Choroid plexus epithelial cell (primary cell): ENCODE measurements at places on chromosomes 16 and 17.

DNA sequence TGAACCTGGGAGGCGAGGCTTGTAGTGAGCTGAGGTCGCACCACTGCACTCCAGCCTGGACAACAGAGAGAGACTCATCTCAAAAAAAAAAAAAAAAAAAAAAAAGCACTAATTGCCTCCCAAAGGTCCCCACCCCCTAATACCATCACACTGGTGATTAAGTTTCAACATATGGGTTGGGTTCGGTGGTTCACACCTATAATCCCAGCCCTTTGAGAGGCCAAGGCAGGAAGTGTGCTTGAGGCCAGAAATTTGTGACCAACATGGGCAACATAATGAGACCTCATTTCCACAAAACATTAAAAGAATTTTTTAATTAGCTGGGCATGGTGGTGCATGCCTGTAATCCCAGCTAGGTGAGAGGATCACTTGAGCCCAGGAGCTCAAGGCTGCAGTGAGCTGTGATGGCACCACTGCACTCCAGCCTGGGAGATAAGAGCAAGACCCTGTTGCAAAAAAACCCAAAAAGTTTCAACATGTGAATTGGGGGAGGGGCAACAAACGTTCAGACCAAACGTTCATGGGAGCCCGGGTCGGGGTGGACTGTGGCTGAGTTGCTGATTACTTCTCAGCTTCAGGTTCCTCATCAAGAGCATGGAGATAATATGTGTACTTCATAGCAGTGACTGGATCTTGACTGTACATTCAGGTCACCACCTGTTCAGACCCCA is 62.1 kb upstream of the NOL11 start:
- no peak for DNase-seq

GRCh38 chr16:74817851-74818250 is 43.2 kb upstream of the FA2H start:
- DNase-seq, result no peak

DNA sequence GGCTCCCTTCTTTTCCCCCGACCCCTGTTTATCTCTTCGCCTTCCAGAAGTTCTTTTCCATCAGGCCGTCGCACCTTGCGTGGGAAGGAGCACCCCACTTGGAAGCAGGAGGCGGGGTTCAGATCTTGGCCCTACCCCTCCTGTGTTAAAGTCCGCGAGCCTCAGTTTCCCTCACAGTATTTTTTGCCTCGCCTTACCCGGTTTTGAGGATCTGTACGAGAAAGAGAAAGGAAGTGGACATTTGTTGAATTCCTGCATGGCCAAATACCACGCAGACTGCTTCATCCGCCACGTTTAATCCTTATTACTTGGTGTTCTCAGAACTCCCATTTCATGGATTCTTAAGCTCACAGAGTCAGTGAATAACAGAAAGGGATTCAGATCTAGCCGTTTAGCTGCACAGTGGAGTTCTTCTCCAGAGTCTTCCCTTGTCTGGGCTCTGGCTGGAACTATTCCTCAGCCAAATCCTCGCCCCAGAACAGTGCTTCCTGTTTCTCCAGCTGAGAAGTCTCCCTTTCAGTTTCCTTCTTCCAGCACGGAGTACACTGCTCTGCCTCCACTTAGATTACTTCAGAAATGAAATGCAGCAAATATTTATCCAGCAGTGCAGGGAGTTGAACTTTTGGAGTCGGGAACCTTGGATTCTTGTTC is 590 bp downstream of the TMEM219 start:
- peak; percentile 65 for DNase-seq

GRCh38 chr17:64128787-64129514 is 993 bp downstream of the ERN1 start:
- peak; percentile 50 for DNase-seq

DNA sequence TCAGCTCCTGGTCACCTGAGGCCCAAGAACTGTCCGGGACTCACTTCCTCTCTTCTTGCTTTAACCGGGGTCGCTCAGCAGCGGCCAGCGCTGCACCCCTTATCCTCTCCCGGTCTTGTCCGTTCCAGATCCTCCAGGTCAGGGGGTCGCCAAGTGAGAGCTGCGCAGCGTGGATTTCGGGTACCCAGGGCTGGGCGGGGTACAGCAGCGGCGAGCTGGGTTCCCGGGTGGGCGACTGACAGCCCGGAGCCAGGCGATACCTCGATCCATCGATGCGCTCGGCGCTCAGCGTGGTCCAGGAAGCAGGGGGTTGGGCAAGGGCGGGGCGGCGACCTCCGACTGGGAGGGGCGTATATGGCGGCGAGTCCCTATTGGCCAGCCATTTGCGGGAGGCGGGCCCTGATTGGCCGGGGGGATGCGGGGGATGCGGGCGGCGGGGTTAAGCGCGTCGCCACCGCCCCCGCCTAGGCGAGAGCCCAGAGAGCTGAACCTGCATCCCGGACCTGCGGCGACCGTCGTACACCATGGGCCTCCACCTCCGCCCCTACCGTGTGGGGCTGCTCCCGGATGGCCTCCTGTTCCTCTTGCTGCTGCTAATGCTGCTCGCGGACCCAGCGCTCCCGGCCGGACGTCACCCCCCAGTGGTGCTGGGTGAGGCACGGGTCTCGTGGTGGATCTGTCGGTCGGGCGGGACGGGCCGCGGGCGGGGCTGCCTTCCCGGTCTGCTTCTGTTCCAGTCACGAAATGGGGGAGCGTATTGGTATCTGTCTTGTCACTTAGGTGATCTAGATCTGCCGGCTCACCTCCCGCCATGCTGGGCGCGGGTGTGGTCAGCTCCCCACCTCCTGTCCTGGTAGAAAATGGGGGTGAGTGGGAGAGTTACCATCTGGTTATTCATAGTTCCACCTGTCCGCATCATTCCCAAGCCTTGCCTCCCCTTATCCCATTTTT is at the start of gene PLA2G15:
Gene PLA2G15 (plus strand): TSS at position 471 of the 951 bp plus-strand sequence. CDS start 54 bp downstream, at position 525.
- peak; percentile 97 for DNase-seq

DNA sequence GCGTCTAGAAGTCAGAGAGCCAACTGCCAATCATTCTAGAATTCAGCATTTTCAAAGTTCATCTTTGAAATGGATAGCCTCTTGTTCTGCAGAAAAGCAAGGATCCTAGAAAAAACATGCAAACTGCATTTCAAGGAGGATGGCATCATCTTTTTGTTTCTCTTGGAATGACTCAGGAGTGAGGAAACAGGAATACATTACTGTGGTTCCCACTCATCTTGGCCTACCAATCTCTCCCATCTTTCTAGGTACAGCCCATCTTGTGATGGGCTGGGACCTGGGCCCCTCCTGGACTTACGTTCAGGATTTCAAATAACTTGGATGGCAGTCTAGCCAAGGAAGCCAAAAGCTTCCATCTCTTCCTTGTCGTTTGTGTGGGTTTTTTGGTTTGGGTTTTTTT is 363.4 kb downstream of the CDH13 start:
- peak; percentile 44 for DNase-seq

- DNase-seq, result no peak
Observed at GRCh38 chr16:54055191-54055590, 231.4 kb downstream of the IRX3 start.

DNA sequence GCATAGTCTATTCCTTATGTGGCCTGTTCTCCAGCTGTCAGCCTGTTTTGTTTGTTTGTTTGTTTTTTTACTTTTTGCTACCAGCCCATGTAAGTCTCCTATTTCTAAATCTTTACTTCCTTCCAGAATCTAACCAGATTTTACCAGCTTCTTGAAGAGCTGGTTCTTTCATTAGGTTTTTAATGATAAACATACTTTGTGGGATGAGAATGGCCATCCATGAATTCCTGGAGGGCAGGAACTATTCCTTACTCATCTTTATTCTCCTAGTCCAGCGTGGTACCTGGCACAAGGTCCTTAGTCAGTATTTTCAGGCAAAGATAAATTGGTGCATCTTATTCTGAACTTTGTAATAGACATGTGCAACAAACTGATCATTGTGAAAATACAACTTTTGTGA is 17.3 kb downstream of the RSPRY1 start:
- DNase-seq, result no peak

DNA sequence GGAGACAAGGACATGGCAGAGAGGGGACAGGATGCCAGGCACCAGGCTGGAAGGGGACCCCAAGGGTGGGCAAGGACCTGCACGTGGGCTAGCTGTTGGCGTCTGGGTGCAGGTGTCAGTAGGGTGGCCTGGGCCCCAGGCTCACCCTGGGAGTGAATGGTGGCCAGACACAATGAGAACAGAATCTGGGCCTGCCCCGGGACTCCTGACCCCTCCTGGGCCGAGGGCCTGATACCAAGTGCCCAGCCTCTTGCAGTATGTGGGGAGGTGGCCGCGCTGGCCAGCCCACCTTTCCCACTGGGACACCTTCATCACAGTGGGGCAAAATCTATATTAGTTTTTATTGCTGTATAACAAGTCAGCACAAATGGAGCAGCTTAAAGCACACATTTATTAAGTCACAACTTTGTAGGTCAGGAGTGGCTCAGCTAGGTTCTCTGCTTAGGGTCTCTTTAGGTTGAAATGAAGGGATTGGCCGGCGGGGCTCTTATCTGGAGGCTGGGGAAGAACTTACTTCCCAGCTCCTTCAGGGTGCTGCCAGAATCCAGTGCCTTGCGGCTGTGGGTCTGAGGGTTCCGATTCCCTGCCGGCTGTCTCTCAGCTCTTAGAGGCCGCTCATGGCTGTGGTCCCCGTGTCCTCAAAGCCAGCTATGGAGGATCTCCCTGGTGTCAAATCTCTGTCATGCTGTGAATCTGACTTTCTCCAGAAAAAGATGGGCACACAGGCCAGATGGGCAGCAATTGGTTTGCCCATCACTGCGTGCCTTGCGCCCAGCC is 3.6 kb downstream of the PRSS33 start:
- DNase-seq, result no peak

- DNase-seq, result no peak
Observed at GRCh38 chr16:48330841-48331192, 54.4 kb downstream of the SIAH1 start.

GRCh38 chr16:73976644-73977043 is 320.0 kb upstream of the PSMD7 start:
- no peak for DNase-seq

DNA sequence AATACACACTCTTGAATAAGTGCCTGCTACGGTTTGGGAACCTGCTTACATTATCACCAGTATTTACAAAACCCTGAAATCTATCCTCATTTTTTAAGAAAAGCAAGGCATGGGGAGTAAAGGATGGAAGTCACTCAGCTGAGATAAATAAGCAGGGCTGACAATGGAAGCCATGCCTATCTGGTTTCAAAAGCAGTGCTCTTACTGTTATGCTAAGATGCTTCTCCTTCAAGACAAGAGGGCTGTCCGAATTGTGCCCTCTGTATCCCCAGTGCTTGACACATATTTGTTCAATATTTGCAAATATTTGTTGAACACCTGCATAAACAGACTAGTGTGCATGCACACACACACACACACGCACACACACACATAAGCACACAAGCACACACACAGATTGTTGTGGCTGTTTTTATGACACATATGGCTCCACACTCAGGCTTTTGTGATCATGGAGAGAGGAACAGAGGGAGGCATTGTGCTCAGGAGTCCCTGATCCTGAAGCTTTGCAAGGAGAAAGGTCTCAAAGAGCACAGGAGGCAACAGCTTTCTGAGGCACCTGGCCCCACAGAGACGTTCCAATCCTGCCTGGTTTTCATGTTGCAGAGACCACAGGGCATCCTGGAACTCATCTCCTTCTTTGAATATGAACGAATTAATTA is 401.6 kb upstream of the CDH11 start:
- DNase-seq, result no peak

GRCh38 chr17:76528528-76529223 is 8.8 kb downstream of the CYGB start:
- DNase-seq, result peak; percentile 44

GRCh38 chr16:12255473-12255872 is 278.9 kb downstream of the SNX29 start:
- DNase-seq, result peak; percentile 16

GRCh38 chr16:73189136-73189535 is 141.2 kb upstream of the ZFHX3 start:
- no peak for DNase-seq

DNA sequence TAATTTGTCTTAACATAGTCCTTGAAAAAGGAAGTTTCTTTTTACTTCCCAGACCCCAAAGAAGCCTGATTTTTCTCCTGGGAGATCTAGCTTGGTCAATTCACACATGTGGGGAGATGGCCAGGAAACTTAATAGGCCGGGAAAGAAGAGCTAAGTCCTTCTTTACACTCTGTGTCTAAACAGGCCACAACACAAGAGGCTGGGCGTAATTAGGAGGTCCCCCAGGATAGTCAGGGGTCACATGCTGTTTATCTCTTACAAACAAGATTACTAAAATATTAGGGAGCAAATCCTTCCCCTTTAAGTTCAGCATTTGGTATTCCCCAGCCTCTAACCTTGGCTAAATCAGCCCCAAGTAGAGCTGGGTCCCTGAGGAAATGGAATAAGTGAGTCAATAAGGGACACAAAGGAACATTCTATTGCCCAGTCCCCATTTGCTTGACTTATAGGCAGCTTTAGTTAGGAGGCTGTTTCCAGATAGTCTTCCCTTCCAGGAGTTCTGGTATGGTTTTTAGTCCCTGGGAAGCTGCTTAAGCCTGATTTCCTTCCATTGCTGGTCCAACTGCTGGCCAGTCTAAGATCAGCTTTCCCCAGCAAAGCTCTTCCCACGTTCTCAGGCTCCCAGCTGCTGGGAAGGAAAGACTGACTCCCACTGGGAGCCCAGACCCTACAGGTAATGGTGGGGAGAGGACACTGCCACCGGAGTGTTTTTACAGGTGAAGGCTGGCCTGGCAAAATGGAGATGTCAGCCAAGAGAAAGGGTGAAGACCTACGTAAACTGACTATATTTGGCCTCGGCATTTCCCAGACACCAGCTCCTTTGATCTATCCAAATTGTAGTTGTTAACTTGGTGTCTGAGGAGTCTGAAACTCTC is 14.1 kb upstream of the HOXB9 start:
- no peak for DNase-seq

- peak; percentile 37 for DNase-seq
Observed at GRCh38 chr16:11258553-11259492, 2.8 kb upstream of the SOCS1 start.

- DNase-seq, result no peak
Observed at GRCh38 chr17:72307836-72308235, 187.0 kb downstream of the SOX9 start.

DNA sequence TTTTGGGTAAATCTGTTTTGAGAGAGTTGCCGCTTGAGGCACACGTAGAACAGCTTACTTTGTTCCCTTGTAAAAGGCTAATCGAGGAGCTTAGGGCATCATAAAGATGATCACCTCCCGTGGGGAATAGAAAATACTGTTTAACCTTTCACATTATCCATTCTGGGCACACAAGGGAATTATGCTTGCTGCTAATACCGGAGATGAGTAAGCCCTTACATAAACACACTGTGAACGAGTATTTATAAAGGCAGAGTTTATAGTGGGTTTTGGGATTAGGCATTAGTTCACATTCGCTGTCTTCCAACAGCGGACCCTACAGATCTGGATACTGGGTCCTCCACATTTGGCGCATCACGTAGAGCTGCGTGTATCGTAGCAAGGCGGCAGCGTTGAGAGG is 51.2 kb upstream of the CNTNAP4 start:
- no peak for DNase-seq

GRCh38 chr17:63842173-63842539 is 329 bp downstream of the SMARCD2 start:
- no peak for DNase-seq

GRCh38 chr16:84362471-84362941 is 5.8 kb upstream of the ATP2C2 start:
- no peak for DNase-seq

GRCh38 chr17:74369221-74369620 is 1.9 kb downstream of the GPR142 start:
- DNase-seq, result no peak

- no peak for DNase-seq
Observed at GRCh38 chr16:15674571-15674970, 24.5 kb downstream of the NDE1 start.

- no peak for DNase-seq
Observed at GRCh38 chr16:12147681-12148080, 171.1 kb downstream of the SNX29 start.

GRCh38 chr17:65820306-65820705 is 258.9 kb upstream of the AXIN2 start:
- no peak for DNase-seq

GRCh38 chr16:12153662-12154061 is 177.1 kb downstream of the SNX29 start:
- no peak for DNase-seq
